ENCODE measurements at places on chromosomes 13 and 19. TPM values are rescaled to one million over a fixed set of nuclear protein-coding genes. Genes with fewer than 3 reads are reported as not detected.

VSTM2B gene
- not detected for total RNA-seq

FGF14 gene
- total RNA-seq, result not detected

NMRK2 gene
- total RNA-seq, result not detected

PSENEN gene
- total RNA-seq, result 49.0 TPM

DNA sequence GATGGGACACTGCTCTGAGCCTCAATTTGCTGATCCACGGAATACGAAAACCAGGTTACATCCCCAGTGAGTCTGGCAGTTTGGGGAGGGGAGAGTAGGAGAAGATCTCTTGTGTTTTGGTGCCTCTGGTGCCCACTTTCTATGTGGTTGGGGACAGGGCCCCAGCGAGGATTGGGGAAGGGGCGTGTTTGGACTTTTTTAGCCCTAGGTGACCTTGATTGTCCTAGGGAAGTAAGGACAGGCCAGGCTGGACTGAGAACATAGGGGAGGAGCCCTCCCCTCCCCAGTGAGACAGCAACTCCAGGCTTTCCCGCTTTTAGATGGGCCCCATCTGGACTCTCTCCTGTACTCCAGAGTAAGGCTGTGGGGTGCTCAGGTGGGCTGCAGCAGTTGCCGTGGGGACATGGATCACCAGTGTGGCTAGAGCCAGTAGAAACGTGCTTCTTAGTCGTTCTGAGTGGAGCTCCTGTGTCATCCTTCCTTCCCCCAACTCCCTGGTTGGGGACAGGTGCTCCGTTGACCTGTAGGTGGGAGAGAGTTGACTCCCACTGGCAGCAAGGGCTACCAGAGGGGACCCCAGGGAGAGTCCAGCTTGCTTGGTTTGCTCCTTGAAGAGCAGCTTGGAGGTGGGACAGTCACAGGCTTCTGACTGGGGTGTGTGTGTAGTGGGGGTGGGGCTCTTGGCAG lies 4.3 kb downstream of the EGLN2 start:
- DNase-seq, result no peak

DNA sequence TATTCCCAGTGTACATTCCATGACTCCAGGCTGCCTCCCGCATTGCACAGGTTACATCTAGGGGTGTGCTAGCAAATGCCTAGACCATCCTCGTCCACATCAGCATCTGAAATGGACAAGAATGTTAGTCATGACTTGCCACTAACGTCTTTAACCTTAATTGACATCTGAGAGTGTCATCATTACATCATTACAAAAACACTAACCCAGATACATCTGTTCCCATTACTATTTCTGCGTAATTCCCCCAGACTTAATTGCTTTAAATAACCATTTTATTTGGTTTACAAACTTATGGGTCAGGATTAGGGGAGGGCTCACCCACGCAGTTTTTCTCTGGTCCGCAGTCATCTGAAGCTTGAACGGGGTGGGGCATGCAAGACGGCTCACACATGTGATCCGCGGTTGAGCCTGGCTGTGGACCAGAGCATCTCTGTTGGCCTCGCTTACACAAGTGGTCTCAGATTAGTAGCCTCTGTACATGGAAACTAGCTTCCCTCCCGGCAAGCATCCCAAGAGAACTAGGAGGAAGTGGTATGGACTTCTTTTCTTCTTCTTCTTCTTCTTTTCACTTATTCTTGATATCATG lies 15.9 kb downstream of the KL start:
- DNase-seq, result no peak

- no peak for DNase-seq
These were observed 1287.1 kb downstream of the PCDH9 start for GRCh38 chr13:65943024-65943423.

- no peak for DNase-seq
These were observed 87.6 kb downstream of the RNF17 start for GRCh38 chr13:24851546-24851945.

- no peak for DNase-seq
These were observed 13.2 kb downstream of the KLHL26 start for GRCh38 chr19:18650021-18650390.

DNA sequence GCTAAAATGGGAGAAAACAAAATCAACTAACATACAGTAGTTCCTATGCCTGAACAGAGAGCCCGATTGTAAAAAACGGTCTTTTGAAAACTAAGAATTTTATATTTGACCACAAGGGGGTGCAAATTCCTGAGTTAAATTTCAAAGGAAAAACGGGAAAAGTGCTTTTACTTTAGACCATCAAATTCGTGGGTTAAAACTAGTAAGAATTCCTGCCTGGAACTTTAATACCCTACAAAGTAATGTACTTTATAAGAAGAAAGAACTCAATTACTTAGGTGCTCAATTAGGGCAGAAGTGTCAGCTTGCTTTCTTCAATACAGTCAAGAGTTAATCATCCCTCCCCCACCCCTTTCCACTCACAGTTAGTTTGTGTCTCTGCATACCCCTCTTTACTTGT lies 69.8 kb downstream of the KCNRG start:
- DNase-seq, result no peak

DNA sequence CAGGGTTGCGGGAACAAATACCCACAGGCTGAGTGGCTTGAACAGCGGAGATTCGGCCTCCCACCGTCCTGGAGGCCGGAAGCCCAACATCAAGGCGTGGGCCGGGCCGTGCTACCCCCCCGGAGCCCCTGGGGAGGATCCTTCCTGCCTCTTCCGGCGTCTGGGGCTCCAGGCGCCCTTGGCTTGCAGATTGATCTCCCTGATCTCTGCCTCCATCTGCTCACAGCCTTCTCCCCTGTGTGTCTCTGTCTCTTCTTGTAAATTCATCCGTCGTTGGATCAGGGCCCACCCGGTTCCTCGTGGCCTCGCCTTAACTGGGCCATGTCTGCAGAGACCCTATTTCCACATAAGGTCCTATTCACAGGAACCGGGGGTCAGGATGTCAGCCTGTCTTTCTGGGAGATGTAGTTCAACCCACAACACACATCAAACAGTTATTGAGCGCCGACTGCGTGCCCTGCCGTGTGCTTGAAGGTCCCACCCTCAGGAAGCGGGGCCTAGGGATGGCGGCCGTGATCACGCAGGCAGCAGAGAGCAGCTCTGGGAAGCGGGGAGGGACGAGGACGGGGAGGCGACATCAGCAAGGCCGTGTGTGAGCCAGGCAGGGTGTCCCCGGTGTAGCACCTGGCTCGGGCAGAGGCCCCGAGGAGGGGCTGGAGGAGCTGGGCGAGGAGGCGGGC lies 21.3 kb downstream of the HCN2 start:
- peak; percentile 81 for DNase-seq

- DNase-seq, result no peak
These were observed 266.8 kb downstream of the TDRD3 start for GRCh38 chr13:60663788-60664187.

GRCh38 chr19:35294328-35294727 lies 2.4 kb downstream of the MAG start:
- DNase-seq, result no peak

DNA sequence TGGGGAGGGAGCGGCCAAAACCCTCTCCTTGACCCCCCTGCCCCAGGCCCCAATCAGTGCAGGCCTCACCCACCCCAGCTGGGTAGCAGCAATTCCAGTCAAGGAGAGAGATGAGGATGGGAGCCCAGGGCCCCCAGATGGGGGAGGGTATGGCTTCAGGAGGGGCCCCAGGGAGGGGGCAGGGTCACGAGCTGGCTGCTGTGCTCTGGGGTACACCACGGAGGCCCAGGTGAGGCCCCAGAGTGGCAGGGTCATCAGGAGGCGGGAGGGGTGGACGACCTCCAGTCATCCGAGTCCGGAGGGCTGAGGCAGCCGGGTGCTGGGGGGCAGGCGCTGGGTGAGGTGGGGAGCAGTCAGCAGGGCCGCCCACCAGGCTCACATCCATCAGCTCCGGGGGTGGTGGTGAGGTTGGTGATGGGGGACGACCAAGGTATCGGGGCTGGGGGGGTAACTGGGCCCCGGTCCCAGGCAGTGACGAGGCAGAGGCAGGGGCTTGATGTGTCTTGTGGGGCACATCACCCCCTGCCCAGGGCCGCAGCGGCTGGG lies 8.4 kb downstream of the DYRK1B start:
- no peak for DNase-seq

- DNase-seq, result no peak
These were observed 95.7 kb downstream of the SLC10A2 start for GRCh38 chr13:102970542-102970941.

DNA sequence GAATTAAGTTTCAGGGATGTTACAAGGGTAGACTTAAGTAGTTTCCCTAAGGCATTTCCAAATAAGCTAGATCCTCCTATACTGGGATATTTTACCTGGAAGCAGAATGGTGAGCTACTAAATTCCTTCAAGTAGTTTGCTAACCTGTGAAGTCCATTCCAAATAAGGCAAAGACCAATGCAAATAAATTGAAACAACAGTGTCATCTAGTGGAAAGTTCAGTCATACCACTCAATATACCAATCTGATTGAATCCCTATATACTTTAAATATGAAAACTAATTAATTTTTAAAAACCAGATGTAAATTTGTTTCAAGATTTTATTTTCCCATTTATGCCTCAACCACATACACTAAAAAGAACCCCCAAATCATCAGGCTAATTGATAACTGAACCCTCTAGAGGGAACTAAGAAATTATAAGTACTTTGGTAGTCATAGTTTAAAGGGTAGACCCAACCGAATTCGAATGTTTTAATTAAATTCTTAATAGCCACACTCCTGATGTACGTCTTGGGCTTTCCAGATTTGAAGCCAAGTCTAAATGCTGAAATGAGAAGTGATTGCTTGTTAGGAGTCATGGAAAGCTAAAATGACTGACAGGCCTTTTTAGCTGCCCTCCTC lies 223.7 kb downstream of the TBC1D4 start:
- no peak for DNase-seq

DNA sequence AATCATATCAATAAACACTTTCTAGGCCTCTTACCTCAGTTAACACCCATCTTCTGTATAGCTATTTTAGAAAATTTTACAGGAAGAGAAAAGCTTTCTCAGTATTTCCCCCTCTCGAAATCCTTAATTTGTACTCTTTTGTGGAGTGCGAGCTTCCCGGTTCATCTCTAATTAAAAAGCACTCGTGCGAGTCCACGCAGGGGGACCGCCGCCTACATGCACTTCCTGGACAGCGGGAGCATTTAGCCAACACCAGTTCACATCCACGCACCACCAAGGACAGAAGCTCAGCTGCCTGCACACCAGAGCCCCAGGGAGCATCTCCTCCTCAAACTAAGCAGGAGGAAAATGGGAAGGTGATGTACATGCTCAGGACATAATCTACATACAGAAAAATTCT lies 60.0 kb downstream of the RASA3 start:
- DNase-seq, result no peak

DNA sequence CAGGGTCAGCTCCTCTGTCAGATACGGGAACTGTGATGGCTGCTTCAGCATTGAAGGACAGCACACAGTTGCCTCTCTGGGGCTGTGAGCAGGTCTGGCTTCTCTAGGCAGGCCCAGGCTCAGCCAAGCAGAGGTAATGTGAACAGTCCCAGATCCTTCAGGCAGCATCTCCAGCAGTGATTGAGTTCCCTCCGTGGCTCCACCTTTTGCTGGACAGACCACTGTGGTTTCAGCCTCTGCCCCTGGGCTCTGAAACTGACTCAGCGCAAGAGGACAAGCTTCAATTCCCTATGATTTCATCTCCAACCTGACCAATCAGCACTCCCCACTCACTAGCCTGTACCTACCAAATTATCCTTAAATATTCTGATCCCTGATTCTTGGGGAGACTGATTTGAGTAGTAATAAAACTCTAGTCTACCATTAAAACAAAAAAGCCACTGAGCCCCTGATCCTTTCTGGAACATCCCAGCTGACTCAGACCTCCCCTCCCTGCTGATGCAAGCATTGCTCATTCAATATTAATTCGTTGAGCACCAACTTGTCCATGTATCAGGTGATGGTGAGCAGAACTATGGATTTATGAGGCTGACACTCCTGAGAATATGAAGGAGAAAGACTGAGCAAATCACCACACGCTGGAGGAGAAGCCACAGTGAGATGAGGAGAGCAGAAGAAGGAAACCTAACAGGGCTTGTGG lies 16.7 kb downstream of the GSX1 start:
- DNase-seq, result no peak

Measured in activated CD8-positive, alpha-beta memory T cell treated with anti-CD3 and anti-CD28 coated beads, Interleukin-2, amount 10 ng/mL, durations not matched to agents 7 days and 5 days (primary cell).